Kasumi-1 (cell line): ENCODE measurements at places on chromosomes 2 and 18.

- no peak for DNase-seq
These were observed 30.0 kb downstream of the HJURP start for GRCh38 chr2:233824373-233824772.

DNA sequence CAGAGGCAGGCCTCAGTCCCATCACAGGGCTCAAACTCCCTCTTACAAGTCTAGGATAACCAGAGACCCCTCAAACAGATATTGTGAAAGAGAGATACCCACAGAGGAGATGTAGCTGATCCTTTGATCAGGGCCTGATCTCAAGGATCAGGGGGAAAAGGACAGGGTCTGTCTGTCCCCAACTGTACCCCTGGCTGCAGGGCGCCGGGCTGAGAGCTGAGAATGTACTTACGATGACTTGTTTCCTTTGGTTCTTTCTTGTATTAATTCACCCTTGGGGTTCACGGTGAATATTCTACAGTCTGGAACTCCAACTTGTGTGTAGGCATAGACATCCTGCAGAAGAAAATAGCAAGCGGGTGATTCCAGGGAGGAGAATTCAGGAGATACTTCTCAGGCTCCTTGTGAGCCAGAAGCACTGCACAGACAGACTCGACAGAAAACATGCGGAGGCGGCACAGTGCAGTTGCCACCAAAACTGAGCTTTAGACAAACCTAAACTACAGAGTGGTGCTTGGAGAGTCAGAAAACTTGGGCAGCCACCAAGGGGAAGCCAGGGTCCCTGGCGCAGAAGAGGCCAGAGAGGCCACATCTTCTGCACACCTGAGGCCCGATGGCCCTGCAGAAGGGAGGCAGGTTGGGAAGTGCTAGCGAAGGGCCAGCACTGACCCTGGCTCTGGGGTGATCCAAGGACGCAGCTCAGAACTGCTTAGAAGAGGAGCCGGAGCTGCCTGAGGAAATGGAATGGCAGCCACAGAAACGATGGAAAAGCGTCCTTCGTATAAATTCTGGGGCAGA lies 73.9 kb downstream of the EMILIN2 start:
- DNase-seq: no peak

GRCh38 chr2:24402242-24403097 lies 42.1 kb upstream of the ITSN2 start:
- DNase-seq: no peak

GRCh38 chr2:145775591-145775990 lies 1255.7 kb upstream of the ZEB2 start:
- DNase-seq: no peak

DNA sequence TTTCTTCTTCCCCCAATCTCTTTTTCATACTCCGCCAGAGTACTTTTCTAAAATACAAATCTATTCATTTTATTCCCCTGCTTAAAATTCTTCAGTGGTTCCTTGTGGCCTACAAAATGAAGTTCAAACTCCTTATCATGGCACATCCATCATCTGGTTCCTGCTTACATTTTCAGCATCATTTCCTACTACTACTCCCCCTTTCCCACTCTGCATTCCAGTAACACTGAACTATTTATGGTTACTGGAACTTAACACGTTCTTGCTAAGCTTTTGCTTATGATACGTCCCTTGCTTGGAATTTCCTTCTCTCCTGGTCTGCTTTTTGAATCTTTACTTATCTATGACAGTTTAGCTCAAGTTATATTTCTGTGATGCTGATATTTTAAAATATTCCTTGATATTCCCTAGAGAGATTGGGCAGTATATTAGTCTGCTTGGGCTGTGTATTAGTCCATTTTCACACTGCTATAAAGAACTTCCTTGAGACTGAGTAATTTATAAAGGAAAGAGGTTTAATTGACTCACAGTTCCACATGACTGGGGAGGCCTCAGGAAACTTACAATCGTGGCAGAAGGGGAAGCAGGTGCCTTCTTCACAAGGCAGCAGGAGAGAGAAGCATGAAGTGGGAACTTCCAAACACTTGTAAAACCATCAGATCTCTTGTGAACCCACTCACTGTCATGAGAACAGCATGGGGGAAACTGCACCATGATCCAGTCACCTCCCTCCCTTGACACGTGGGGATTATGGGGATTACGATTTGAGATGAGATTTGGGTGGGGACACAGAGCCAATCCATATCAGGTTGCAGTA lies 53.2 kb downstream of the BMPR2 start:
- DNase-seq: no peak

DNA sequence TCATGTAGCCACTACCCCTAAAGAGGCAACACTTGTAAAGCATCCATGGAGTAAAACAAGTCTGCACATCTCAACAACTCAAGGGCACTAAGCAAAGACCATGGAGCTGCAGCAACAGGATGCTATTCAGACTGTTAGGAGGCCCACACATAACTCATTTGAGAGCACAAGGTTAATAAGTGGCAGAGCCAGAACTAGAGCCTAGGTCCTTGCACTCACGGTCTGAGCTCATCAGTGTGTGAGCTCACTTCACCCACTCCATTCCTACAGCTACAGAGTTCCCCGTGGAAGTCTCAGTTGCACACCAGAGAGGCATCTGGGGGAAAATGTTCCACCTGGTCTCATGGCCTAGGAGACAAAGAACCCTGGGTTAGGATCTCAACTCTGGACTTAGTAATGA lies 35.0 kb downstream of the TTC32 start:
- DNase-seq: no peak

DNA sequence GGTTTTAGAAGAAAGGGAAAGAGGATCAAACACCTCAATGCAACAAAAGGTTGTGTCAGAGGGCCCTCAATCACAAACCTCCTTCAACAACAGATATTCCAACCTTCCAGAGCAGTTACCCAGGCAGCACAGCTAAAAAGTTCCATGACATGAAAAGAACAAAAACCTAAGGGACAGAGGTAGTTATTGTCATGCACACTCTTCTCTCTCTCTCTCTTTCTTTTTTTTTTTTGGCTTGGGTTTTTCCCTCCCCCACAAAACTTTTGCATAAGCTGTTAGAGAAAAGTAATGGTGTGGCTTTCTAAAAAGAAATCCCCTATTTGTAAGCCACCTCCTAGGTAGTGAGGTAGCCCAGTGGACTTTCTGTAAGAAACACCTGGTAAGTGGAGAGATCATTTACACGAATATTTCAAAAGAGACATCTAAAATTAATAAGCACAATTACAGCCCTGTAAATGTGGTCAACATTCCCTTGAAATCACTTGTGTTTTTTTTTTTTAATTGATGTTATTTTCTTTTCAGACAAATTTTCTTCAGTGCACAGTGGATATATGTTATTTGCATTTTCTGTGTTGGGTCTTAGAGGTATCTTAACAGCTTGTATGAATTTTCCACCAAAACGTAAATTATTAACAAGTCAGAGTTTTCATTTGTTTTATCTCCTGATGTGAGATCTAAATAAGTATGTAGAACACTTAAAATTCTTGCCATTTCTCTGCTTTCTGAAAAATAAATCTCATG lies 48.4 kb downstream of the ZEB2 start:
- no peak for DNase-seq

DNA sequence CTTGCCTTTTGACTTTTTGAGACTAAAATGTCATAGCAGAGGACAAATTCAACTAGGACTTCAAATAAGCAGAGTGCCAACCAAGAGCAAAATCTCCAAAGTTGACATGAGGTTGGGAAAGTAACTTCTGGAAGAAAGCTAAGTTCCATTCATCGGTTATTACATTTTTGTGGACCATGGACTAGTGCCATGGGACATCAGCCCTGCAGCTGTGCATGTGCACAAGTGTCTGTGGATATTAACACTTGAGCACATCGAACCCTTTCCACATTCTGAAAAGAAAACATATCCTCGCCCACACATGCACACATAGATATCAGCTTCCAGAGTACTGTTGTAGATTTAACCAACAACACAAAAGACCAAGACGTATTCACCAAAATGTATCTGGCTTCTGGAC lies 262.6 kb downstream of the NYAP2 start:
- DNase-seq: no peak

- no peak for DNase-seq
These were observed 32.1 kb downstream of the TNFRSF11A start for GRCh38 chr18:62357079-62357719.

- no peak for DNase-seq
These were observed 136.0 kb downstream of the ANKRD44 start for GRCh38 chr2:197174539-197175094.

DNA sequence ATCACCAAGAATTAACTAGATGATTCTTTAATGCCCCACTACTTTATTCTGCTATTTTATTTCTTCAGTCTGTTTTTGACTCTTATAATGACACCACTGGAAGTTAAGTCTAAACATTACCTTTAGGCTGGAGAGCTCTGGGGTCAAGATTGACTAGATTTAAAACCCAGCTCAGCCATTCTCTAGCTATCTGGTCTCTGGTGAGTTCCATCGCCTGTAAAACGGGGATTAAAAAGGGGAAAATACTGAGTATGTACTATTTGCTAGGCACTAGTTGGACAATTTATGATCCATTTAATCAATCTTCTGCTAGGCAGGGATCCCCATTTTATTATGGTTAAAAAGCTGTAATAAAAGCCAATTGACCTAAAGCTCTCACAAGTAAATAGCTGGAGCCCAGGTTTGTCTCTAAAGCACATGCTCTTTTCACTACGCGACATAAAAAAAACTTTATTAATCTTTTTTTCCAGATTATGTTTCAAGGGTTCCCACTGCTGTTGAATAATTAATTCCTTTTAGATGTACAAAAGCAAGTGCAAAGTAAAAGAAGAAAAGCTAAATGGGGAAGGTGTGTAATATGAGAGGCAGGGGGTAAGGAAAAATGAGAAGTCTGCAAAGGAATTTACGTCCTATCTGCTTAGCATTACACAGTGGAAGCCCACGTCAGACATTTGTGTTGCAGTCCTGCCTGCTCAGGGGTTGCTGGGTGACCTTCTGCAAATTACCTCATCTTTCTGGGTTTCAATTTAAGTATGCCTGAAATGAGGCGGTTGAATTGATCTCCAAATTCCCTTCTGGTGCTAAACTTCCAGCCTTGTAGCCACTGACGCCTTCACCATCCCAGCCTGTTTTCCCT lies 918 bp upstream of the NABP1 start:
- DNase-seq: peak; percentile 81

- DNase-seq: no peak
These were observed 45.6 kb downstream of the MEX3C start for GRCh38 chr18:51151568-51152511.

DNA sequence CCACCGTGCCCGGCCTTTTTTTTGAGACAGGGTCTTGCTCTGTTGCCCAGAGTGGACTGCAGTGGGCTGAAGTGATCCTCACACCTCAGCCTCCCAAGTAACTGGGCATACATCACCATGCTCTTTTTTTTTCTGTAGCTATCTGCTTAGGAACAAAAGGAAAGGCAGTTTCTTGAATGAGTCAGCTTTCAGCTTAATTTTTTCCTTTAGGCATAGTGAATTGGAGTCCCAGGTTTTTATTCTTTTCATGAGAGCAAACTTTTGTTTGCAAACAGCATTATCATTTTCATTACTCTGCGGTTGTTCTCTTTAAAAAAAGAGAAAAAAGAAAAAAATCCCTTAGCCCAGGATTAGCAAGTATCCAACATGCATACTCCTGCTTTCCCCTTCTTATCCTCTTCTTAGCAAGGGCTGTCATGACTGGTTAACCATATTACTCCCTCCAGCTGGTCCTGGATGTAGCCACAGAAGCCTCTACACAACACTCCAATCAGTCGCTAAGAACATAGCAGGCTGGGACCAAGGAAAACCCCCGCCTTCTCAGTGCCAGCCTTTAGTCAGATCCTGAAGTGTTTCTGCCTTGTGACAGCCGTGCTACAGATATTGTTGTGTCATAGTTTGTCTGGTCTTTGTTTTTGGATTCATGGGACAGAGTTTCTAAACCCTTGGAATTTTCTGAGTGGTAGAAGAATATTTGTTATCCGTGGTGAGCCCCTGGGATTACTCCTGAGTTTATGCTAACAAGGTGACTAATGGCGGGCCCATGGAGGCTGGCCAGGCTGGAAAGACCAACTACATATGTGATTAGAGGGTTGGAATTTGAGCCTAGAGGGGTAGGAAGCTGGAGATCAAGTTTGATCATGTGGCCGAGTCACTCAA lies 23.3 kb upstream of the ST3GAL5 start:
- no peak for DNase-seq

DNA sequence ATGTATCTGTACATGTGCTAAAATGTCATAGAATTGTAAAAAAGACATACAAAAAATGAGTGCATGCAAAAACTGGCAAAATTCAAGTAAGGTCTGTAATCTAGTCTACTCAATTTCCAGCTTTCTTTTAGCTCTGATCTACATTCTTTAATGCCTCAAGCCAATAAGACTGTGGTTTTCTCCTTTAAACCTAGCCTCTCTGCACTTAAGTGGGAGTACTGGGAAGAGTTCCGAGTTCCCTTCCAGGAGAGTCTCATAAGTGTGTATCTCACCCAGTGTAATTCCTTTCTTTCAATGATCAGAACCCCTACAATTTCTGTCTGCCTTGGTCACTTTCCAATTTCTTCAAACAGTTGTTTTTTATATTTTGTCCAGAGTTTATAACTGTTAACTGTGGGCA lies 150.1 kb downstream of the PTRHD1 start:
- no peak for DNase-seq

GRCh38 chr2:37833423-37833822 lies 91.7 kb upstream of the RMDN2 start:
- DNase-seq: no peak

- no peak for DNase-seq
These were observed 21.9 kb downstream of the ELMOD3 start for GRCh38 chr2:85376291-85377065.

GRCh38 chr2:135086222-135086621 lies 34.1 kb downstream of the RAB3GAP1 start:
- no peak for DNase-seq

GRCh38 chr2:216635701-216636550 lies 2.7 kb downstream of the IGFBP2 start:
- DNase-seq: no peak

- DNase-seq: no peak
These were observed 31.3 kb upstream of the MLPH start for GRCh38 chr2:237455764-237456163.

DNA sequence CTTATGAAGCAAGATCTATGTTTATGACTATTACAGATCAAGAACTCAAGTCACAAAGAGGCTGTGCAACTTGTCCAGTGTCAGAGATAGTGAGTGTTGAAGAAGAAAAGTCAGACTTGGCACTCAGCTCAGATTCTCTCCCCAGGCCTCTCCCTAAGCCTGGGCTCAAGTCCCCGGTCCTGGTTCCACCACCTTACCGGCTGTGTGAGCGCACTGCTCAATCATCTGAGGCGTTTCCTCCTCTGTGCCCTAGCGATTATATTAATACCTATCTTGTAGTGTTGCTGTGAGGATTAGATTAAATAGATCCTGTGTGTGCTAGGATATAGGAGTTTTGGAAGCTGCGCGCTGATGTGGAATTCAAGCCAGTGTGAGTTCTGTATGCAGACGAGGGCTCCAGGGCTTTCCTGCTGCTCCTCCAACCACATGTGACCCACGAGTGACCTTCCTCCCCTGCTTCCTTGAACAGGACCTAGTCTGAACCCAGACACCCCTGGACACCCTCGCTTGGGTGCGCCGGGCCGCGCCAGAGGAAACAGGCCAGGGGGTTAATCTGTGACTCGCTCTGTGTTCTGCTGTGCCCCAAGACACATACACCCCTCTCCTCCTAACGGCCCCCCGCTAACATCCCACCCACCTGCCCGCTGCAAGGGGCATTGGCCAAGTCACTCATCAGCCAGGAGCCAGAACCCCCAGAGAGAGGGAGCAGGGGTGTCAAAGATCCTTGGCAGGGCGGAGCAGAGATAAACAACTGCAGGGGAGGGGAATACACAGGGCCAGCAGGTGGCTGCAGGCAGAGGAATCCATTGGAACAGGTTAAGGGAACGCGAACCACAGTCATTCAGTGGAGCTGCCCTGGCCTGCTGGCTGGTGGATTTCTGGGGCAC lies 38.3 kb downstream of the TNS1 start:
- DNase-seq: no peak

GRCh38 chr2:138730497-138731030 lies 49.6 kb downstream of the NXPH2 start:
- no peak for DNase-seq
